EL (cell line): ENCODE measurements at places on chromosomes 2 and 18.

GRCh38 chr18:76374330-76375281, 120.4 kb downstream of the ZNF516 start:
- DNase-seq = no peak

DNA sequence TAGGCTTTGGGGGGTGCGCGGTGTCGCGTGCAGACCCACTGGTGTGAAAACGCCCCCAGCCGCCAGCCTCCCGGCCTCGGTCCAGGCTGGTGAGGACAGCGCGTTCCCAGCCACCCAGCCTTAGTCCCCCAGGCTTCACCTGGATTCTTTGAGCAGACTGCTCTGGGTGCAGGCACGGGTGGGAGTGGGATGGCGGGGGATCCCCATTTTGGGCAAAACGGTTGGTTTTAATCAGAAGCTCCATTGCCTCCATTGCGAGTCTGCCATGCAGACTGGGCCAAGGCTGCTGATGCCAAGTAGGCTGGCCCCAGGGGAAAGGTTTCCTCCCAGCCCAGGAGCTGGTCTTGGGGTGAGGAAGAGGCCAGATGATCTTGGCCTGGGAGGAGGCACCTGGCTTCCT, 445 bp downstream of the MLPH start:
- DNase-seq = peak; percentile 28

GRCh38 chr2:10441948-10442347, 6.2 kb downstream of the ODC1 start:
- DNase-seq = no peak

- no peak for DNase-seq
Observed at GRCh38 chr2:10859278-10859677, 46.7 kb upstream of the PDIA6 start.

DNA sequence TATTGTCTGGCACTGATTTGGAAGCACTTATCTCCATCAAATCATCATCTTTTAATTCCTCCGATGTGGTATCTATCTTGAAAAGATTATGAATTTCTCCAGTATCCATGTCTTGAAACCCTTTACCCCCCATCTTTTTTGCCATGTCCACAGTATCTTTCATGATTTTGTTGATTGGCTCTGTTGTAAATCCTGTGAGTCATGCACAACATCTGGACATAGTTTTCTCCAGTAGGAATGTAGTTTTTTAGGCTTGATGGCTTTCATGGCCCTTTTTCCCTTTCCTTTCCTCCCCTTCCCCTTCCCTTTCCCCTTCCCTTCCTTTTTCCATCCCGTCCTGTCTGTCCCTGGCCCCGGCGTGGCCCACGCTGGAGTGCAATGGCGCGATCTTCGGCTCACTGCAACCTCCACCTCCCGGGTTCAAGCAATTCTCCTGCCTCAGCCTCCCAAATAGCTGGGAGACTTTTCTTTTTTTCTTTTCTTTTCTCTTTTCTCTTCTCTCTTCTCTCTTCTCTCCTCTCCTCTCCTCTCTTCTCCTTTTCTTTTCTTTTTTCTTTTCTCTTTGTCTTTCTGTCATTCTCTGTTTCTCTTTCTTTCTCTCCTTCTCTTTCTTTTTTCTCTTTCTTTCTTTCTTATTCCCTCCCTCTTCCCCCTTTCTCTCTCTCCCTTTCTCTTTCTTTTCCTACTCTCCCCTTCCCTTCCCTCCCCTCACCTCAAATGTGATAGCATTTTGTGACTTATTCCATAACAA, 18.4 kb upstream of the ZNF638 start:
- DNase-seq = no peak

GRCh38 chr2:220785178-220785577, 786.9 kb downstream of the EPHA4 start:
- no peak for DNase-seq

DNA sequence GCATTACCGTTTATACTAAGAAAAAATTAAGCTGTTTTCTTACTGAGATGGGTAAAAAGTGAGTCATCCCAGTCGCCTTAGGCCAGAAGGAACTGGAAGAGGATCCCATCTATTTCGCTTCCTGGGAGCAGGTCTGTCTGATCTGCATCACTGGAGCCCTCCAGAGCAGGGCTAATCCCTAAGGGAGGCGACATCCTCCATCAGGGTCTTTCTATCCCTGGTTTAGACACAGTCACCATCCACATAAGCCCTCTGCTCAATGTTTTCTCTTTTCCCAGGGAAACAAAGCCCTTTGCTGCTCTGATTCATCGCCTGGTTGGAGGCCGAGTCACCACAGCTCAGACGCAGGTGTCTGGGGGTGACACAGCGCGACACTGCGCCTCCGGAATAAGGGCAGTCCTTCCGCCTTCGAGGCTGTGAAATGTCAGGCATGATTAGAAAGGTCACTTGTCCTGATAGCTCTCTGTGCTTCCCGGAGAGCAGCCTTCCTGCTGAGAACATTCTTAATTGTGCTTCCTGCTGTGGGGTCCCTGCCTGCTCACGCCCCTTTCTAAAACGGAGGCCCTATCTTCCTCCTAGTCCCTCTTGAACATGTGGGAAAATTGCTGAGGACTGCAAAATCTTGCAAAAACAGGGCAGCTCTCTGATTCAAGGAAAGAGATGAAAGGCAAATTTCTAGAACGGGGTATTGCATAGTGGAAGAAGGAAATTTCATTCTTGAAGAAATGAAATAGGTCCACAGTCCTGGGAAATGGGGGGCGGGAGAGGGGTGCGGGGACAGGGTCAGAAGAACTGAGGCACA, 56.3 kb downstream of the MARCHF4 start:
- peak; percentile 88 for DNase-seq

DNA sequence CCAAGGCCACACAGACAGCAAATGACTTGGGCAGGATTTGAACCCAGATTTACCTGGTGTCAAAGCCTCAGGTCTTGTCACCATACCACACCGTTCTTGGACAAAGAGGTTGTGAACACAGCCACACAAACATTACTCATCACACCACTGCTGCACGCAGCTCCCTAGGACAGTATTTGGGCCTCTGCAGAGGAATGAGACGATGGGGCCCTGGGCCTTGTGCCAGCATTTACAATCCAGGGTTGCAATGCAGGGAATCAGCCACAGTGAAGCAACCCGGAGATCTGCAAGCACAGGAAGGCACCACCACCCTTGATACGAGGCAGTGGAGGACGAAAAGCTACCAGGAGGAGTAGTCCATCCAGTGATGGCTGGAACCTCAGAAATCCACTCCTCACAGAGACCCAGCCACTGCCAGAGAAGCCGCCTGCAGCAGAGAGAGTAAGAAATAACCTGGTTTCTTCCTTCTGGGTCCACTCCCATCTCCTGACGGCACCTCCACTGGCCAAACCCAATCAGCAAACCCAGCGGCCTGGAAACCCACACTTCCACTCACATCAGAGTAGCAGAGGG, 3.7 kb upstream of the MTCL1 start:
- DNase-seq = peak; percentile 91

DNA sequence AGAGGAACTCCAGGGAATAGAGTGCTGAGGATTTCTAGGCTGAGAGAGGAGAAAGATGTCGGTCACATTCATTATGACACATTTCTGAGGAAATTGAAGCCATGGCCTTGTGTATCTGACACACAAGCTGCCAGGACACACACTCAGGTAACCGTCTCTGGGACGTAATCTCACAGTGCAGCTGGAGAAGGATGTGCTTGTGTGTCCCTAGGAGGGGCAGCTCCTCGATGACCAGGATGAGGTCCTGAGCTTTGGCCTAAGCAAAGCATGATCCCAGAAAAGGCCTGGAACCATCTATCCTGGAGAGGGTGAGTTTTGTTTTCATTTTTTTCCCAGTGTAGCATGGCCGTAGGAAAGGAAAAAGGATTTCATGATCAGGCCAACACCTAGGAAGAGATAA, 102.2 kb downstream of the CAPN13 start:
- DNase-seq = no peak

DNA sequence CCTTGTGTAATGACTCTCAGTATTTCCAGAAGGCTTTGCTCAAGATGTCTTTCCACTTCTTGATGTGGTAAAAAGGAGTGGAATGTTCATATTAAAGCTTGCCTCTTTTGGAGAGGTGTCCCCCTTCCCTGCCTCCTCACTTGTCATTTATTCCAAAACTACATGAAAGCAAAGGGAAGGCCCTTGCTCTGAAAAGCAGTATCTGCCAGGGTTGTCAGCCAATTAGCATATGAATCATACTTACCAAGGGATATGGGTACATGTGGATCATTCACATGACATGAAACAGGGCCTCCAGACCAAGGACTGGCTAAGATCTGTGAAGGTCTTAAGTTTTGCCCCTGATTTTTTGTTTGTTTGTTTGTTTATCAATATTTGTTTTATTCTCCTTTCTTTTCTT, 31.3 kb downstream of the ANXA4 start:
- DNase-seq = peak; percentile 48

GRCh38 chr2:102245266-102246151, 58.7 kb downstream of the IL1RL2 start:
- peak; percentile 44 for DNase-seq
